ENCODE measurements at places on chromosomes 6 and 20.

DNA sequence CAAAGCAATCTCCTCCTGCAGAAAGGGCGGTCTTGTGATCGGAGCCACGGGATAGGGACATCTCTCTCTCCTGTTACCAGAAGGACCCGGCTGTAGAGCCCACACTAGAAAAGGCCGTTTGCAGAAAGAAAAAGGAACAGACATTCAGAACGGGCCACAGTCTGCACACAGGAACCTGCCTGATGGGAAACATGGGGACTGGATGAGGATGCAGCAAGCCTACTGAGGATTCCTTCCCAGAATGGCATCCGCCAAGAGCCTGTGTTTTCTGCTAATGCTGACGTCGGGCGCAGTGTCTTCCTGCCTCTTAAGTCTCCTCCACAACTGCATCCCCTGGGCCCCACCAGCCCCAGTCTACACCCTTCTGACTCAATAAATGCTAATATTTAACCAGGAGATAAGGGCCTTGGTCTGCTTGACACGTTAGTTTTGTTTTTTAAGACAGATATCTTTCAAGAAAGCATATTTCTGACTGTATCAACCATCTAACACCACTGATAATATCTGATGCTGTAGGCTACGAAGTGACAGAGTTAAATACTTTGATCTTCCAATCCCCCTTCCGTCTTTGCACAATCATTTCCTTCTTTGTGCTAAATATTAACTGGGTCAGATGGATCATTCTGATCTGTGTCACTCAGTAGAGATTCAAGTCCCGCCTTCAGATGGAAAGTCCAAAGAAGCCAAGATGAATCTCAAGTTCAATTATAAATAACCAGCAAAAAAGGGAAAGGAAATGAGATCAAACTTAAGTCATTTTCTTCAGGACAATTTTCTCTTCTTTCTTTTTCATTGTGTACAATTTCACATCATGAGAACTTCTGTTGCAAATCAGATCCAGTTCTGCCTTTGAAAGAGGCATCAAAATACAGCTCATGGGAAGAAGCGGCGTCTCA is 20.7 kb downstream of the FAM50B start:
- no peak for DNase-seq

DNA sequence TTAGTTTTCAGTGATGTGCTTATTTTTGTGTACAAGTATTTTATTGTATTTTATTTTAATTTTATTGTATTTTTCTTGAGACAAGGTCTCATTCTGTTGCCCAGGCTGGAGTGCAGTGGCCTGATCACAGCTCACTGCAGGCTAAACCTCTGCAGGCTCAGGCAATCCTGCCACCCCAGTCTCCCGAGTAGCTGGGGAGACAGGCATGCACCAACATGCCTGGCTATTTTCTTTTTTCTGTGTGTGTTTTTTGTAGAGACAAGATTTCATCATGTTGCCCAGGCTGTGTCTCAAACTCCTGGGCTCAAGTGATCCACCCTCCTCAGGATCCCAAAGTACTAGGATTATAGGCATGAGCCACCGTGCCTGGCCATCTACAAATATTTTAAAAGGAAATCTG is 146.3 kb downstream of the MANEA start:
- no peak for DNase-seq

DNA sequence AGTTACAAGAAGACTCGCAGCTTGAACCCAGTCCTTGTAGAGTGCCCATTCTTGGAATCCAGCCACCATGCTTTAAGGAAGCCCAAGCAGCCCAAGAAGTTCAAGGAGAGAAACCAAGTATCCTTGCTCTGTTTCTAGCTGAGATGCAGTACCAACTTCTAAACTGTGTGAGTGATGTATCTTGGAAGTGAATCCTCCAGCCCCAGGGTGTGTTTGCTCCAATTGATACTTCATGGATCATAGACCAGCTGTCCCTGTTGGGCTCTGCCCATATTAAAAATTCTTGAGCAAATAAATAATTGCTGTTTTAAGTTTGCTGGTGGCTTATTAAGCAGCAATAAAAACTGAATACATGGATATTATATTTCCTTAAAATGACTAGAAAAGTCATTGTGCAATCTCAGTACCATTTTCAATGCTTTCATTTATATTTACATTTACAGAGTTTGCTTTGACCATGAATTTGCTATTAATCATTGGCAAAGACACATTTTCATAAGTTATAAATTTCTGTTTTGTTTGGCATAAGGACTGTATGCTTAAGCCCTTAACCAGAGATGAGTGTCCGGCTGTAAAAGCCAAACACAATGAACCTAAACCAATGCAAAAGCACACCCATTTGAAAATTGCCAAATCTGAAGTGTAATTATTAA is 9.2 kb downstream of the SPTLC3 start:
- DNase-seq = no peak

- no peak for DNase-seq
These were observed 60.4 kb upstream of the EMILIN3 start for GRCh38 chr20:41426976-41427375.

DNA sequence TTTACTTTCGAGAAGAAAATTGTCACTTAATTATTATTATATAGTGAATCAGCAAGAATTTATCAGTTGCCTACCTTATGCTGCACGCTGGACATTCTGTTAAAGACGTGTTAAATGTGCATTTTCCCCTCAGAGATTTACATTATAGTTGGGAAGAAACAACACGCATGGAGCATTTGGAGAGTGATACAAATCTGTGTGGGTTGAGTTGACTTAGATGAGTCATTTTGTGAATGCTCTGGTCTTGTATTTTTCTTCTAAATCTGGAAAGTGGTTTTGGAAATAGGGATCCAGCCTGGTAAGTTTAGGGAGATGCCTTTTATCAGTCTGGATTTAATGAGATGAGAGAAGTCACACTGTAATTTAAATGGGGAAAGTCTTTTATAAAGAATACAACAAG is 24.0 kb upstream of the SMIM26 start:
- DNase-seq = no peak
